ENCODE measurements at places on chromosomes 2 and 18.

GRCh38 chr2:189799531-189799930 is 15.3 kb downstream of the PMS1 start:
- no peak for DNase-seq

- no peak for DNase-seq
Observed at GRCh38 chr2:224970311-224970710, 72.0 kb downstream of the DOCK10 start.

DNA sequence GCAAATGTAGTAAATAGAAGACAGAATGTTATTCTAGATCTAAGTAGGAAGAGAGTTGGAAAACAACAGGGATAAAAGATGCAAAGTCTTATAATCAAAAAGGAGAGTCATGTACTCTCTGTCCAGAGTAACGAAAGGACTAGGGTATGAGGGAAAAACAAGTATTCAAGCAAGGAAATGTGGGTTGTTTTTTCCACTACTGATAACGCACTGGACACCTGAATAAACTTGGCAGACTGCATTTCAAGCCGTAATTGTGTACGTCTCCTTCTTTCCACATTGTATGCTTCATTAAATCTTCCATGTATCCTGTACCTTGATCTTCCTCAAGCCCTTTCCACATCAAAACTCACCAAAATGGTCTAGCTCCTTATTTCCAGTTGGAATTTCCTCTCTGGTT is 420.6 kb downstream of the ZEB2 start:
- DNase-seq: no peak

DNA sequence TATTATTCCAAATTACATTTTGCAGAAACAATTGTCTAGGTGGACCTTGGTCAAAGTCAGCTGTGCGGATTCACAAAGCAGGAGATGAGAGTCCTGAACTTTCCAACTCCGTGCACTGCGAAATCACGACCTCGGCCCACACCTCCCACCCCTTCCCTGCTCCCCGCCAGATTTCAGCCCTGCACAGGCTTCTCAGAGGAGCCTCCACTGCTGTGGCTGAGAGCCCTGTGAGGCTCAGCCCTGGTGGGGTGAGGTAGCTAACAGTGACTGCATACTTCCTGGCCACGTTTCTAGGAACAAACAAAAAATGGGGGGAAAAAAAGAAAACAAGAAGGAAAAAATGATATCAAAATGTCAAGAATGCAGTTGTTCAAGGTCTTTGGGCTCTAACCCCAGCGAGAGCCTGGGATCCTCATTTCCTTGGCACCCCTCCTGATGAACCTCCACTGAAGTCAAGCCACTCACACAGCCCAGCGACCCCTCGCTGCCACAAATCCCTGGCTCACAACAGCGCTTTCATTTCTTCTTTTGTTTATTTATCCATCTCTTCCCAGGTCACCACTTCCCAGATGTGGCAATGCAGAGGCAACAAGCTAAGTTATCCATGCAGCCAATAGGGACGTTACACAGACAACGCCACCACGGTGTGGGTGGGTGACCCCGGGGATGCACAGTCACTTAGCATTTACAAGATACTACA is 729.7 kb upstream of the ID2 start:
- DNase-seq: no peak

DNA sequence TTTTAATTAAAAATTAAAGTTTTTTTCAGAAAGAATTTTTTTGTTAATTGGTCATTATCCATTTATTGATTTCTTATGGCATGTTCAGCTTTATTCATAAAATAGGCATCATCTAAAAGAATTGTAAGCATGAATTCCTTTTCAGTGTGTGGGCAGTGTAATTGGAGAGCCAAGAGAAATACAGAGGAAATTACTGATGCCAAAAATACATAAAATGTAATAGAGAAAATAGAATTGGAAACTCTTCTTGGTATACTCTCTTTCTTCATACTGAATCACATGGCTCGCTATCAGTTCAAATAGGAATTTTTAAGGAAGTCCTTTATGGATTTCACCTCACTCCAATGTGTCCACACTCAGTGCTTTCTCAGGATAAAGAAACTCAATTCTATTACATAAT is 663.6 kb upstream of the NRXN1 start:
- no peak for DNase-seq

DNA sequence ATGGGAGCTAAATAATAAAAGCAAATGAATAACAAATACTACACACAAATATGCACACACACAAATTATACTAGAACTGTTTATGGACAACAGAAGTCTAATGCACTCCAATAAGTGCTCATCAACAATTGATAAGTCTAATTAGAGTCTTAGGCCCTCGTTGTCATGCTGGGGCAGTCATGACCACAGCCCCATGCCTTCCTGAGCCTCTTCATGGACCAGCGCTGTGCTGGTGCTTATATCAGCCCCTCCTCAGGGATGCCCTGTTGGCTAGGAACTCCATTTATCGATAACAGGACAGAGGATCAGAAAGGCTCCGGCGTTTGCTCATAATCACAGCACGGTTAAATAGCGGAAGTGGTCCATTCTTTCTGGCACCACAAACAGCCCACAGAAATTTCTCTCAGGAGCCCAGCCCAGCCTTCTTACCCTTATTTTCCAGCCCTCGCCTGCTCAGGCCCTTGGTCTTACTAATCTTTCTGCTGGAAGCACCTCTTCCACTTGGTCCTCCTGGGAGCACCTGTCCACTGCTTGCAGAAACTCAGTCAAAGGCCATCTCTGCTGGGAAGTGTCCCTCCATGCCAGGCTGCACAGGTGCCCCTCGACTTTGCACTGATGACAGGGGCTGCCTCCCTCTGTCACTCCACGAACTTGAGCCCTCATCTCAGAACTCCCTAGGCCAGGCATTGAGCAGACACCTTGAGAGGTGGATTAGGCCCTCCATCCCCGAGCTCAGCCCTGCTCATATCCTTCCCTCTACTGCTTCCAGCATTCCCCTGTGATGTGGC is 500.2 kb upstream of the HS6ST1 start:
- no peak for DNase-seq

Data from iPS DF 19.7 (cell line).